ENCODE measurements at places on chromosomes 2 and 18. TPM values are rescaled to one million over a fixed set of nuclear protein-coding genes. Genes with fewer than 3 reads are reported as not detected.

DNA sequence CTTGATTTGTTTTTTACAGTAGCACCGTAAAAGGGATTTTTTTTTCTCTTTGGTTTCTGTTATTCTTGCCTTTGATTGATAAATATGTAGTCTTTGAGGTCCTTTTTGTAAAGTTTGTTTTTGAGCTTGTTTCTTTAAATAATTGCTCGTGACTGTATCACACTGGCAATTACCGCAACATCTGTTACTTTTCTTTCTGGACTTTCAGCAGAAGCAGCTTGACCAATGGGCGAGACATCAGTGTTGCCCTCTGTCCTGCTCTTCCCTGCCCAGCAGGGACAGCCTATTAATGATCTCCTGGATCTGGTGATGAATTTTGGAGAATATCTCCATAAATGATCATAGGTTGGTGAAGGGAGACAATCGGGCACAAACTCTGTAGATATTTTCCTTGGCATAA lies 74.9 kb downstream of the TDRD15 start:
- DNase-seq: no peak

GRCh38 chr2:26847655-26848335 lies at the start of gene DPYSL5:
Gene DPYSL5, plus strand, starts transcription at chr2:26848132. Its CDS starts 50,368 bp downstream, at chr2:26898500.
- DNase-seq: no peak

GRCh38 chr2:187879491-187879890 lies 325.3 kb upstream of the TFPI start:
- DNase-seq: no peak

GRCh38 chr2:119823734-119824334 lies 64.1 kb downstream of the PTPN4 start:
- no peak for DNase-seq

- DNase-seq: no peak
Measured at GRCh38 chr2:73008766-73009135, 62.8 kb downstream of the SFXN5 start.

DNA sequence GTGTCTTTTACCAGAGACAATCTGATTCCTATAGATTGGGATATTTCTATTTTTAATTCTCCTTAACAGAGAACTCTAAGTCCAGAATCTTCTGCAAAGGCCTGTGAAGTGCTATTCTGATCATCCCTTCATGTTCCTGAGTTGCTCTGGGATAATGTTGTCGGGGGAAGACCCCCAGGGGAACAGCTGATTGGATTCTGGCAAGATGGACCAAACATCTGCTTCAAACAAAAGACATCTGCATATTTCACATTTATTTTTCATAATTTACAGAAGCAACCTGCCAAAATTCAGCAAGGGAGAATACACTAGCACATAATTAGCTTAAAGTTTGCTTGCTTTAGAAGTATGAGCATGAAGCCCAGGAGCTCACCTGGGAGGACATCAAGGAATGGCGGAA lies 116.0 kb upstream of the ETAA1 start:
- no peak for DNase-seq

GRCh38 chr18:74284191-74284979 lies 7.4 kb downstream of the CYB5A start:
- DNase-seq: no peak

DNA sequence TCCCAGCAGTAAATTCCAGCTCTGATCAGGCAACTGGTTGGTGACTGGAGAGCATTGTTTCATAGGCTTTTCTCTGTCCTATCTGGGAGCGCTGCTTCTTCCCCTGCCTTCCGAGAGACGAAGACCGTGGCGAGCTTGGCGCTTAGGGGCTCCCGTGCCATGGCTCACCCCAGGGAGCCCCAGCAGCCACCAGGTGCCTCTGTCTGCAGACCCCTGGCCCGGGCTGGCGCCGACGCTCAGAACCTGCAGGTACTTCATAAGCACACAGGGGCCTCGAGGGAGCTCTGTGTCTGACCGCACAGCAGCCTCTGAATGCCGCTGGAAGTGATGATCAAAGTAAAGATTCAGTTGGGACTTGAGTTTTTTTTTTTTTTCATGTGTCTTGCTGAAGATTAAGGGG lies 19.1 kb upstream of the RBM44 start:
- no peak for DNase-seq

GRCh38 chr2:46384457-46384815 lies 87.2 kb downstream of the EPAS1 start:
- DNase-seq: no peak

DNA sequence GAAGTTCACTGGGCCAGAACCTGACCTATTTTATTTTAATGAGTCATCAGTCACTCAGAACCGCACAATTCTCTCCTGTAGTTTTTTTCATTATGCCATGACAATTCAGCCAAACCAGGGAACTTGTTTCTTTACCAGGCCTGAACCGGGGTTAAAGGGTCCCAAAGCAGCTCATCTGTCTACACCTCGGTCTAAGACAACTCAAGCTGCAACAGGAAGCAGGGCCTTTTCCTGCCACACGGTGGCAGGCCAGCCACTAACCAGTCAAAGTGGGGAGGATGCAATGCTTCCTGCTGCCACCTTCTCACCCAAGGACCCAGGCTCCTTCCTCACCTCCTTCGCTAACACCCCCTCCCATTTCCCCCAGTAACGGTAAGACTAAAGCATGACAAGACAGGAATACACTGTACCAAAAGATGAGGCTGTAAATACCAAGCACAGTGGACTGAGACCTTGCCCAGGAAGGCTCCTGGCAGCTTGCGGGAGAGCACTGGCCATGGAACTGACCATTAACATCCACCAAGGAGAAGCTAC lies 56.7 kb upstream of the ACKR3 start:
- peak; percentile 49 for DNase-seq

DNA sequence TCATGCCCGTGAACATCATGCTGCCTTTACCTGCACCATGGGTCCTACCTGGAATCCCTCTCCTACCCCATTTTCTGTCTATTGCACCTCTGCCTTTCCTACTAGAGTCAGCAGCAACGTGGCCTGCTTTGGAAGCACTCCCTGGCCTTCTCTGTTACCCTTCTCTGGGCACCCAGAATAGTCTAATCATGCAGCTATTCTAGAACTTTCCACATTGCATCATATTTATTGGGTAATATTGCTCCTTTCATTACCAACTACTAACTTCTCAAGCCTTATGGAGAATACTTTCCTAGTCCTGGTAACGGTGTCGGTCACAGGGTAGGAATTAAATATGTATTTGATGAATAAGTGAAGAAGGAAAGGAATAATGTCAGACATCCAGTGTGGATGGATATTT lies 33.3 kb upstream of the CREG2 start:
- DNase-seq: no peak

GRCh38 chr2:63052411-63053080 lies 1.9 kb downstream of the OTX1 start:
- no peak for DNase-seq

The CRYGD gene
- total RNA-seq: not detected

The COLEC12 gene
- 29.7 TPM for total RNA-seq

The ORMDL1 gene
- total RNA-seq: 92.8 TPM

The MOGAT1 gene
- total RNA-seq: not detected

The GALNT13 gene
- 0.29 TPM for total RNA-seq

The LIMS4 gene
- total RNA-seq: 5.6 TPM

The OTOS gene
- total RNA-seq: not detected

All from uterus (tissue), 4 donors.